HS-27A (cell line): ENCODE measurements at places on chromosomes 7 and 10.

DNA sequence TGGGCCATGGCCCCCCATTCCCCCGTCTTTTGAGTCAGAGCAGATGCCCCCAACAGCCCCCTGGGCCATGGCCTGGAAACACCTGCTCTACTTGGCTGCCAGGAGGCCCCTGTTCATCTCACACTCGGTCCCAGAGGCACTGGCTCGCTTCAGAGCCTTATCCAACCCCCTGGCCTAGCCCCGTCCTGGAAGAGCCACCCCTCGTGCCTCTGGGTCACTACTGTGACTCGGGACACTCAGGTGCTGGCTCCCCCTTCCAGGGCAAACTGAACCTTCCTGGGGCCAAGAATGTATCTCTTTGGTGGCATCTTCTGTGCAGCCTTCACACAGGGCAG lies 7.0 kb downstream of the POLR2J start:
- no peak for DNase-seq

DNA sequence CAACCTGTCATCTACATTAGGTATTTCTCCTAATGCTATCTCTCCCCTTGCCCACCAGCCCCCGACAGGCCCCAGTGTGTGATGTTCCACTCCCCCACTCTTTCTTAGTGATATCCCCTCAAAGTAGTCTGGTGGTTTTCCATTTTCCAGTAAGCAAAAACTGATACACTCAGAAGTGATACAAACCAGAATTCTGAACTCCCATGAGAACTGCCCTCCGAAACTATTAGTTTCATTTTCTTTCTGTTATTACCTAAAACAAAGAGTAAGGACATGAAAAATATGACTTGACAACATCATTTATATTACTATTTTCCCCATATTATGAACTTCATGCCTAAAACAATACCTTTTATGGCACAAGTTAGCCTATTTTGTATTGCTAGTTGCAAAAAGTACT lies 175.0 kb downstream of the OTUD1 start:
- DNase-seq: no peak

DNA sequence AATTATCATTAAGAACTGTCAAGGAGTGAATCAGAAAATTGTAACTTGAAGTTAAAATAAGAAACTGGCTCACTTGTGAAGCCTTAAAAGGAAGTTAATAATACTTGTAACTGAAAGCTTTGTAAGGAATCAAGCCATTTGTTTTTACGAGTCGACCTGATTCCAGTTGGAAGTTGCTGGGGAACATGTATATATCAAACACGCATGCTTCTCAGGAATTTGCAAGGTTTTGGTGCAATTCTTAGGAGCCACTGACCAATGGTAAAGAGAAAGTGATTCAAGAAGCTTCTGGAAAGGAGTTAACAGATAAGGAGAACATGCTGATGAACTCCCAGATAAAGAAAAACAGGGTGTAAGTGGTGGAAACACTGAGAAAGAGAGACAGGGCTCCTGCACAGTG lies 56.4 kb downstream of the ETV1 start:
- DNase-seq: no peak

DNA sequence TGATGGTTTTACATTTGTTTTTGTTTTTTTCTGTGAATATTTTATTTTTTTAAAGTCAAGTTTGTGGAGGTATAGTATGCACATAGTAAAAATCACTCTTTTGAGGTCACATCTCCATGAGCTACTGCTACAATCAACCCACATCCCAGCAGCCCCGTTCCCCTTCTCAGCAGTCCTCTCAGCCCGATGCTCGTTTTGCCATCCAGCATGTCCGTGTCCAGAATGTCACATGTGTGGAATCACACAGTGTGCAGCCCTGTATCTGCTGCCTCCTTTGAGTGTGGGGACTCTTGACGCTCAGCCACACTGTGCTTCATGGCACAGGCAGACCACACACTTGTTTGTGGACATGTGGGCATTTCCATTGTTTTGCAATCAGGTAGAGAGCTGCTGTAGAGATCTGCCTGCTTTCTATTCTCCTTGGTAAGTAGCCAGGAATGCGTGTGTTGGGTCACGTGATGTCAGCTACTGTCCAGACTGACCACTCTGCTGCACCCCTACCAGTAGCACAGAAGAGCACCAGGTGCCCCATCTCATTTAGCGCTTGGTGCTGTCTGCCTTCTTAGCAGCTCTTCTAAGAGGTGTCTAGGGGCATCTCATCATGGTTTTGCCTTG lies 71.6 kb upstream of the CAMK2B start:
- no peak for DNase-seq

DNA sequence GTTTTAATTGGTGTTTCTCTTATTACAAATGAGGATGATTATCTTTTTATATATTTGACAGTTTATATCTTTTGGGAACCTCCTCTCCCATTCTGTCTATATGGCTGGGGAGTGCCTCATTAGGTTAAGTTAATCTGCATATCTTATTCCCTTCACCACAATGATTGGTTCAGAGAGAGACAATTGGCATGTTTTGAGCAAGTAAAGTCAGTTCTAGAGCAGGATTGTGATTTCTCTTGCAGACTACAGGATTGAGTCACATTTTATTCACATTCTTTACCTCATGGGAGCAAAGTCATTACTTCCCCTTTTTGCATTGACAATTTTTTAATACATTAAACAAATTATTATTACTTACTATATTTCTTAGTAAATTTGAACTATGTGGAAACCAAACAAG lies 345.6 kb downstream of the MDFIC start:
- DNase-seq: no peak

DNA sequence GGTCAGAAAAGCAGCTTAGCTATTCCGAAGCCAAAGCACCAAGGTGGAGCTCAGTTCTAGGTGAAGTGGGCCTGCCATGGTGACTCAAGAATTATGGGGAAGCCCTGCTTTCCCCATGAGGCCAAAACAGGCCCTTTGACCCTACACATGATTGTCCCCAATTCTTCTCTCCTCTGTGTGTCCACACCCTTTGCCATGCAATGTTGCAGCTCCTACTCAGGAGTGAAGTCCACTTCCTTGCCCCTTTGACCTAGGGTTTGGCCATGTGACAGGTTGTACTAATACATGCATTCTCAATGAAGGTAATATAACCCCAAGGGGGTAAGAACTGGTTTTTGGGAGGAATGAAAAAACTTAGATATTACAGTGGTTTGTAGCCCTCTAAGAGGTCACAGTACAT lies 67.6 kb upstream of the MKRN1 start:
- no peak for DNase-seq

- no peak for DNase-seq
Measured at GRCh38 chr10:15453457-15453856, 82.4 kb upstream of the FAM171A1 start.

GRCh38 chr7:157664034-157664433 lies 327.2 kb downstream of the DNAJB6 start:
- no peak for DNase-seq

GRCh38 chr10:71597821-71598498 lies 121.6 kb downstream of the C10orf105 start:
- DNase-seq: no peak

GRCh38 chr10:81600185-81600584 lies 274.8 kb upstream of the NRG3 start:
- DNase-seq: no peak

- no peak for DNase-seq
Measured at GRCh38 chr7:146764458-146764857, 647.9 kb downstream of the CNTNAP2 start.

DNA sequence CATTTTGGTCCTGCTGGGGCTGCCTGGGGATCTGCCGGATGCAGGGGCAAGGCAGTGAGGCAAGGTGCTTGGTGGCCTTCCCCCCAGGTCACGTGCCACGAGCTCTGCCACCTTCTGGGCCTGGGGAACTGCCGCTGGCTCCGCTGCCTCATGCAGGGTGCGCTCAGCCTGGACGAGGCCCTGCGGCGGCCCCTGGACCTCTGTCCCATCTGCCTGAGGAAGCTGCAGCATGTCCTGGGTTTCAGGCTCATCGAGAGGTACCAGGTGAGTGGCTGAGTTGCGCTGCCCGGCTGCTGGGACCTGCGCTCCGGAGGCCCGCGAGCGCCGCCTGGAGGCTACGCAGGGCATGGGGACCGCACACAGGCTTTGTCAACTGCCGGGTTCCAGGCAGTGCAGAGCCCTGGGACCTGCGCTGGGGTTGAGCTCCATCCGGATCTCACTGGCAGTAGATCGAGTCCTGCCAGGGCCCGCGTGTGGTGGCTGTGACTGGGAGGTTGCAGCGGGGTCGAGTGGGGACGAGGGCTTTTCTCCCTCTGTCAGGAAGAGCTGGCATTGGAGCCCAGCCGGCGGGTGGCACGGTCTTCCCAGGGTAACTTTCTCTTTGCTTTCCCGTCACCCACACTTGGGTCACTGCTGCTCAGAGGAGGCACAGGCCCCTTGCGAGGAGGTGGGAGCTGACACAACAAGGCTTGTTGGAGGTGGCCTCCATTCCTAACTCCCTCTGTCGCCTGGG lies 21.7 kb downstream of the AMZ1 start:
- no peak for DNase-seq

DNA sequence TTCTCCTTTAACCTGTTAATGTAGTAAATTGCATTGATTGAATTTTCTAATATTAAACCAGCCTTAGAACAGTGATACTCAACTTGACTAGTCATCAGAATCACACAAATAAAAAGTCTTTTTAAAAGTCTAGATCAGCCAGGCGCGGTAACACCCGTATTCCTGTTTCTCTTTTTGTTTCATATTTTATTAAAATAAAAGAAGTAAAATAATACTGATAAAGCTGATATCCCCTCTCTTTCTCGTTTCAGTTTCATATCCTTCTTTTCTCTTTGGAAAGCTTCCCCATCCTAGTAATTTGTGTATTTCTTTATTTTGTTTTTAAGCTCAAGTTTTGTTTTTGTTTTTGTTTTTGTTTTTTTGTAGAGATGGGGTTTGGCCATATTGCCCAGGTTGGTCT lies 9.3 kb downstream of the SMO start:
- DNase-seq: no peak

- no peak for DNase-seq
Measured at GRCh38 chr10:97406064-97406463, 4.9 kb upstream of the RRP12 start.

- DNase-seq: no peak
Measured at GRCh38 chr7:30256349-30256858, 28.0 kb upstream of the ZNRF2 start.

GRCh38 chr7:106281127-106281526 lies 3.7 kb downstream of the NAMPT start:
- DNase-seq: no peak

- no peak for DNase-seq
Measured at GRCh38 chr10:101244321-101245050, 15.2 kb upstream of the LBX1 start.

- DNase-seq: no peak
Measured at GRCh38 chr7:93566876-93567275, 7.6 kb downstream of the CALCR start.

DNA sequence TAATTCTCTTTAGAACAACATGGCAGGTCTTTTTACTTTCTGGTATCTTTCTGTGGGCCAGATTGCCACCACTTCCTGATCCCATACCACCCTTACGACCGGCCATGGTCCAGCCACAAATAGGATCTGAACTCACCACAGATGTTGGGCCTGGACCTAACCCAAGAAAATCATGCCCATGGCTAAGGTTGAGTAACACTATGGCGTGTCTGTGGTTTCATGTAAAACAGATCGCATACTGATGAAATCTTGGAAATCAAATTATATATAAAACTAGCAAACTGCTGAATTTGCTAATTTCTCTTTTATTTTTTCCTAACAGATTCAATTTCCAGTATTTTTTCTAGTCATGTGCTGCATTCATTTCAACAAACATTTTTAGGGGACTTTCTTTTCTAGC lies 77.2 kb downstream of the CH25H start:
- DNase-seq: no peak

DNA sequence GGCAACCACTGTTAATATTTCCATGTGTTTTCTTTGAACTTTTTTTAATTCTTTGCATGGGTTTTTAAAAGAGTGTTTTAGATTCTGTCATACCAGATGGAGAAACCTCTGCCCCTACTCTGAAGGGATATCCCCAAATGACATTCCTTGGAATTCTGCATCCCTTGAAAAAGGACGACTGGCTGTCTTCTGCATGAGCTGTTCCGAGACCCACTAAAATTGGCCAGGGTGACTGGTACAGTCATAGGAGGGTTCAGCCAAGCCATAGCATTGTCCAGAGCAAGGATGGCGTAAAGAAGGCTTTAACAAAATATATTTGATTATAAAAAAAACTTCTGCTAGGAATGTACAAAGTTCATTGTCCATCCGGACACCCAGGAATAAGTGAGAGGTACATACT lies 952.9 kb downstream of the NRG3 start:
- DNase-seq: no peak

- DNase-seq: no peak
Measured at GRCh38 chr10:122467701-122468100, 6.3 kb downstream of the HTRA1 start.

DNA sequence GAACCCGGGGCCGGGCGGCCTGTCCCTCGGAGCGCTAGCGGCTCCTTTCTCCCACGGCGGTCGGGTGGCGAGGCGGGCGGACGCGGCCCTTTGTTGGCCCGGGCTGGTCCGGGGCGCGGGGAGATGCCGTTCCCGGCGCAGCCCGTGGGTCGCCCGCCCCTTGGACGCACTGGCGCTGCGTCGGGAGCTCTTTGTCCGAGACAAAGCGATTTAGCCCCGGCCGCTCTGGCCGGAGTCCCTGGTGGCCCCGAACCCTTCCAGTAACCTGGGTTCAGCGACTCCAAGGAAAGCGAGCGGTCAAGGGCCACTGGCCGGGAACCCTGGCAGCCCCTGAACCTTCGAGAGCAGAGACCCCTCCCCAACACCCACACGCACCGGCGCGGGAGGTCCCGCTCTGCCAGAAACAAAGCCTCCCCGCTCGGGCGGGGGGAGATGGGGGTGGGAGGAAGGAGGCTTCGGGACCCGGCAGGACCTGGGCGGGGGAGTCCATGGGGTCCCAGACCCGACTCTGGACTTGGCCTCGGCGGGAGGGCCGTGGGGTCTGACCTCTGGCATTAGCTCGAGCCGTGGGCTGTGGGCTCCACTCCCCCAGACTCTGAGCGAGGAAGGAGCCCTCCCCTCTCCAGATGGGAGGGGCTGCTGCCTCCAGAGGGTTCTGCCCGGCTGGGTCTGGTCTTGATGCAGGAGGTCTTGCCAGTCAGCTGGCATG lies 836 bp downstream of the DPYSL4 start:
- DNase-seq: no peak

DNA sequence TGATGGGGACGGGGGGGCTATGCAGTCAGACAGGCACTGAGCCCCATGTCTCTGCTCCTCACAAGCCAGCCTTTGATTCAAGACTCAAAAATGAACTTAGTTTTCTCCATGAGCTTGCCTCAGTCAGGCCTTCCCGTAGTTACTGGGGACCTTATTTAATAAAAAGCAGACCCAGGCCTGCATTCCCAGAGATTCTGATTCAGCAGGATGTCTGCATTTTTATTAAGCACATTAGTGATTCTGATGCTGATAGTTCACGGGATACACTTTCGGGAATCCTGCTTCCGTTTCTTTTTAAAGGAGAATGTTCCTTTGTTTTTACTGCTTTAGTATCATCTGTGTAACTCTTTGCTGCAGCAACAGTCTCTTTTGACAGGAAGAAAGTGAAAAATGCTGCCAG lies 28.3 kb upstream of the PLPP4 start:
- DNase-seq: no peak

GRCh38 chr7:69309601-69310000 lies 288.7 kb upstream of the AUTS2 start:
- no peak for DNase-seq
